ENCODE measurements at places on chromosomes 7 and 10.

GRCh38 chr7:30717181-30717580 lies 34.8 kb upstream of the INMT start:
- DNase-seq = no peak

- no peak for DNase-seq
These were observed 220.6 kb upstream of the FOXK1 start for GRCh38 chr7:4461531-4461930.

DNA sequence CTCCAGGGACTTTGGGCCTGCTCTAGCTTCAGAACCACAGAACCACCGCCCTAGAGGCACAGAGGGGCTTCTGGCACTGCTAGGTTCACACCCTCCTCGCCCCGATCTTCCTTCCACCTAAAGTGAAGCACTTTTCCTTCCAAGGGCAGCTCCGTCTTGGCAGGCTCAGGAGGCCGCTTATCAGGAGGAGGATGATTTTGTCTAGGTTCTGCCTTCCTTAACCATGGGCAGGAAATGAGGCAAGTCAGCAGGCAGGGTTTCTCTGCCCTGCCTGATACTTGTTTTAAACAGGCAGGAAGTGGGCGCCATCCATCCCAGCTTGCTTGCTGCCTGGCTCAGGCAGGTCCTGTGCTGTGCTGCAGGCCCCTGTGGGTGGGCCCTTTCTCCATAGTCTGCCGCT lies 8.3 kb upstream of the ATP6V0E2 start:
- no peak for DNase-seq

DNA sequence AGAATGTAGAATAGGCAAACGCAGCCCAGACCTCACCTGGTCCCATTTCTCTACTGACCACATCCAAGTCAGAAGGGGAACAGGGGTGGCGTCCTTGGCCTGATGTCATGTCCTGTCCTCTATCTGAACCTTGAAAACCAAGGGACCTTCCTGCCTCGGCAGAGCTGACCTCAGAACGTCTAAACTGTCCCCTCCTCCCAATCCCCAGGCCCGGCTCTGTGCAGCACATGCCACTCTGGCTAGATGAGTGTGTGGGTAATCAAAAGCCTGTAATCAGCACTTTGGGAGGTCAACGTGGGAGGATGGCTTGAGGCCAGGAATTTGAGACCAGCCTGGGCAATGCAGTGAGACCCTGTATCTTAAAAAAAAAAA lies 46.5 kb upstream of the ZNF479 start:
- no peak for DNase-seq

DNA sequence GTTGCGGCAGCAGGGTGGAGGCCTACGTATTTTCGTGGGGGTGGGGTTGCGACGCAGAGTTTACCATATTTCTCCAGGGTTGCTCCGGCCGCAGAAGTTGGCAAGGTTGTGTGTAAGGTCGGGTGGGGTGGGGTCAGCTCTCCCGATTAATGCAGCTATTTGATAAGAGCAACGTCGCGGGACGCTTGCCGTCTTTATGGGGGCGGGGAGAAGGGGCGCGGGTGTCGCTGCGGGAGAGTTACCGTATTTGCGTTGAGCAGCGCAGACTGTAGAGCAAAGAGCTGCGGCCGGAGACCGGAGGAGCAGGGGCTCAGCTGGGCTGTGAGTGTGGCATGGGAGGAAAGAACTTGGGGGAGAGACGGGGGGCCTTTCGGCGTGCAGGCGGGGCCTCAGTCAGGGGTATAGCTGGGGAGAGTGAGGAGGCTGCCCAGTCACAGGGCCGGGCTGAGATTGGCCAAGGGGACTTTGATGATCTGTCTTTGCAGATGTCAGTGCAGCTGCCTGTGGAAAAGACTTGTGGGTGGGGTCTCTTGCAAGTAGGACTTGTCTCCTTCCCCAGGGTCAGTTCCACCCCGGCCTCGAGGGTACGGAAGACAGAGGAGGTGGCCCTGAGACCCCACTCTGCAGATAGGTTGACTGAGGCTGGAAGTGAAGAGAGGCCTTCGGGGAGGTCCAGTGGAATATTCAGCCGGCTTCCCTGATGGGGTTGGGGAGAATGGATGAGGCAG lies 26.6 kb downstream of the ZNF775 start:
- DNase-seq = no peak

DNA sequence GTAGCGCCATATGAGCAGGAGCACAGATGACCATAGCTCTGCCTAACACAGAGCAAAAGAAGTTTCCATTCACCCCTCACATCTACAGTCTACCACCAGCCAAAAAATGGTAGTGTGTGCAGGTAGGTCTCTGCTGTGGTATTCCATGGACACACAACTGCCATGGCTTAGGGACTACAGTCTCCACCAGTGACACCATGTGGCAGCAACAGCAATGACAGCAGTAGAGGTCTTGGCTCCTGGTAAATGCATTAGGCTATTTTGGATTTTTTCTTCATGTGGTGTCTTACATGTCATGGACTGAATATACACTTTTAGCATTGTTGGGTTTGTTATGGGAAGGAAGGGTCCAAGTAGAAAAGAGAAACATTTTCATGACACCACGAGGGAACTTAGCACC lies 70.1 kb upstream of the CABCOCO1 start:
- DNase-seq = peak; percentile 48

DNA sequence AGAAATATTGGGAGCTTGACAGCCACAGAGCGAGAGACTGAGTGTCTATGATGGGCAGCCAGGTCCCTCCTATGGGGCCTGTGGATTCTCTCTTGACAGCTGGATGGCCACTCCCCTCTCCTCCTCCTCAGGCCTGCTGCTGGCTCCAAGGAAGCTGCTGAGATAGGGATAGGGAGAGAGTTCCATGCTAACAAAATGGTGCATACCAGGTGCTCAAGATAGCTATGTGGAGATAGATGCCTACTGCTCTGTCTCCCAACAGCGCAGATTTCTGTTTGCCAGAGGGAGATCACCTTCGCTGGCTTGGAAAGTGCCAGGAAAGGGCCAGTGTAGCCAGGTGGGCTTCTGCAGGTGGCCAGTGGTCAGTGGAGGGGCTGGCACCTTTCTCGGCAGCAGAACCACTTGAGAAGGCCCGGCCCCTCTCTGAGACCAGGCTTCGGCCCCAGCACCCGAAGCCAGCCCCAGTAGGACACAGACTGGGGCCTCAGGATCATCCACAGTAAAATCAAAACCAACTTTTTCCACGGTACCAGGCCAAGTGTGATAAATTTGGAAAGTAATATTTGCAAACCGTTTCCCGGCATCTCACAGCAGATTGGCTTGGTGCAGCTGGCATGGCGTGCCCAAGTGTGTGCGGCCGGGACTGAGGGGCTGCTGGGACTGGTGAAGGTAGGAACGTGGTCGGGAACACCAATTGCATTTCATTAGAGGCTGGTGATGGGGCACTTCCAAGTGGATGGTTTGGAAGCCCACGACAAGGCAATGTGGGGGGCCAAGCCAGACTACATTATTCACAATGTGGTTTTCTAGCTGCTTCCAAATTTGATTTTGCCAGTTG lies 139.6 kb downstream of the PTPN20 start:
- no peak for DNase-seq

DNA sequence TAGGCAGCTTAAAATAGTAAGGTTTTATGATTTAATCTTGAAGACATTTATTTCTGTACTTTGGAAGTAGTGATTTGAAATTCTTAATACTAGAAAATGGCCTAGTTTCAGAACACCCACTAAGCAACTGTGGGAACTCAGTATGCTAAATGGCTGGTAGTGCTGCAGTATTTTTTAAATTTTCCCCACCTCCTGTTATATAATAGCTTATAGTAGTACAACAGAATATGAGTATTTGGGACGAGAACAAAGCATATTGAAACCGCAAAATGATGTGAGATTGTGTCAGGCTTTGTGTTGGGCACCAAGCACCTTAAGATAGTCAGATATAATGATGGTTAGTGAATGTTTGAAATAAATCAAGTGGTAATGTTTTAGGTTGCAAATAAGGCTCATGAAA lies 8.1 kb downstream of the SHOC2 start:
- no peak for DNase-seq

GRCh38 chr7:106881984-106882383 lies 16.9 kb downstream of the PIK3CG start:
- no peak for DNase-seq

GRCh38 chr7:90173127-90173844 lies 19.0 kb downstream of the STEAP1 start:
- DNase-seq = no peak

DNA sequence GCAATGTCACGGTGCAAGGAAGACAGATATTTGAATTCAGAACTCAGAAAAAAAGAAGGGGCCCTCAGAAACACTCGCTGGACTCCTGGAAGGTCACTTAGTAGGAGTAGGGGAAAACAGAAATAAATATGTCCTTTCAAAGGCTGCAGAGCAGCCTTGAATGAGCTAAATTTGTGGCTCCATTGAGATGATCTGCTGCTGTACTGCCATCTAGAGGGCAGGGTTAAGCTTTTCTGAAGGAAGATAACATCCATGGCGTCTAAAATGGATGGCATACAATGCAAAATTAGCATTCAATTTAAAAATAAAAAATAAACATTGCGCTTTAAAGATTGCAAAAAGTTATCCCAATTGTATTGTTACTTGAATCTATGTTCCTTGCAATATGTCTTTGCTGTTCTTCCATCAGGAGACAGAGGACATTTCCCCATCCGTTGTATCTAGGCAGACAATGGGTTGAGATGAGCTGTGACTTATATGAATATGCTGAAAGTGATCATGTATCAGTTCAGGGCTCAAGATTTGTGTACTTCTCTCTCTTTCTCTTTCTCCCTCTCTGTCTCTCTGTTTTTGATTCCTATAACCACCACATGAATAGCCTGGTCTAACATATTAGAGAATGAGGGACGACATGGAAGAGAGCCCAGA lies 642.2 kb downstream of the SH2D4B start:
- no peak for DNase-seq

DNA sequence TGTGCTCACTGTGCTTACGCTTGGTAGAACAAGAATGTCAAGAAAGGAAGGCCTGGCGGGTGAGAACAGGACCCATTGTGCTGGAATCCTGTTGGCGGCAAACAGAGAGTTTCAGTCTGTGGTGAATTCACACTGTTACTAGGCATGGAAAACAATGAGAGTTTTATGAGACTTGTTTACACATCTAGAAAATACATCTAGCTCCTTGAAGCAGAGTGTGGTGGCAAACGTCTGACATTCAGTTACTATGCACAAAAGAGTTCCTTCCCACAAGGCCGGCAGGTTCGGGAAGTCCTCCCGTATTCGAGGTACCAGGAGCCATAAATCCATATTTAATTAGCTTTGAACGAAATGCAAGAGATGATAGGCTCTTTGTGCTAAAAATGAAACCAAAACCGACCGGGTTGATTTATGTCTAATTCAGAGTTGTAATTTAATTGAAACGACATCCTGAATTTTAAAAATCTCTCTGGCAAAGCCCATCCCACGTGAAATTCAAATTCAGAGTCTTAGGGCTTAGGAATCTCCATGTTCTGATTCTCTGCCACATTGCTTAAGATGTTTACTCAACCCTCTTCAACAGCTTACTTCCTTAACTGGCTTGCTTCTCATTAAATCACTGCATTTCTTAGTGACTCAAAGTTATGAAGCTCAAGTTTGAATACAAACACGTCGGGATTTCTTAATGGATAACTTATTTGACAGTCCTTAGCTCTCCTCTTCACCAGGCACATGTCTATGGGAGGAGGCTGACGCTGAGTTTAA lies 299.9 kb upstream of the PITRM1 start:
- DNase-seq = no peak

DNA sequence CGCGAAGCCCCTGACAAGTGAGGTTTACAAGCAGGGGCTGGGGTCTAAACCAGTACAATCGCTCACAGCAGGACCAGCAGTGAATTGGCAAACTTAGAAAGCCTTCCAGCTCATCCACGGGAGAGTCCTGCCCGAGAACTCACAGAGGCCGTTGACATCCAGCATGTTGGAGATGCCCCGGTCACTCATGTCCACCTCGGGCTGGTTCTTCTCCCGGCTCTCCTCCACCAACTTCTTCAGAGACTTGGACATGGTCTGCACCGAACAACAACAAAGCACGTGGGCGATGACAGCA lies 447 bp downstream of the RSU1 start:
- DNase-seq = no peak

DNA sequence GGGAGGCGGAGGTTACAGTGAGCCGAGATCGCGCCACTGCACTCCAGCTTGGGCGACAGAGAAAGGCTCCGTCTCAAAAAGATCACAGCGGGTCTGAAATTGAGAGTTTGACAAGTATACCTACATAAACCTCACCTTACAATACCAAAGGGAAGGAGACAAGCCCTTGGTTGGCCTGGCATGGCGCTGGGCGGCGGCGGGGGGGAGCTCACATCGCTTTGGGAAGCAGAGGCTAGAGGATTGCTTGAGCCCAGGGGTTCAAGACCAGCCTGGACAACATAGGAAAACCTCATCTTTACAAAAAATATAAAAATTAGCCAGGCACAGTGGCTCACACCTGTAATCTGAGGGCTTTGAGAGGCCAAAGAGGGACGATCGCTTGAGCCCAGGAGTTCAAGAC lies 1.1 kb upstream of the ARPC1A start:
- DNase-seq = no peak

DNA sequence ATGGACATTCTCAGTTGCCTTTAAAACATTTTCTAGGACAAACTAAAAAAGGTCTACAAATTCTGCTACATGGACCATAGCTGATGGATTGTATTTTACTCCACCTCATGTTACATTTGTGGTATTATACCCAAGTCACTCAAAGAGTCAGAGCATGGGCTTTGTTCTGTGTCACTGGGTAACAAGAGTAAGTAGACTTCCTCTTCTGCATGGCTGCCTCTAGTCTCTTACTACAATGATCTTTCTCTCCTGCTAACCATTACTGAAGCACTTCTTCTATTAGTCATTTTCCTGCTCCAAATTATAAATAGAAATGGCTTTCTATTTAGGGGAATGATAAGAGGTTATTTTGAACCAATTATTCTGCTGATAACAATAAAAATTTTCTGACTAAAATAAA lies 727.4 kb upstream of the NRP1 start:
- DNase-seq = no peak

DNA sequence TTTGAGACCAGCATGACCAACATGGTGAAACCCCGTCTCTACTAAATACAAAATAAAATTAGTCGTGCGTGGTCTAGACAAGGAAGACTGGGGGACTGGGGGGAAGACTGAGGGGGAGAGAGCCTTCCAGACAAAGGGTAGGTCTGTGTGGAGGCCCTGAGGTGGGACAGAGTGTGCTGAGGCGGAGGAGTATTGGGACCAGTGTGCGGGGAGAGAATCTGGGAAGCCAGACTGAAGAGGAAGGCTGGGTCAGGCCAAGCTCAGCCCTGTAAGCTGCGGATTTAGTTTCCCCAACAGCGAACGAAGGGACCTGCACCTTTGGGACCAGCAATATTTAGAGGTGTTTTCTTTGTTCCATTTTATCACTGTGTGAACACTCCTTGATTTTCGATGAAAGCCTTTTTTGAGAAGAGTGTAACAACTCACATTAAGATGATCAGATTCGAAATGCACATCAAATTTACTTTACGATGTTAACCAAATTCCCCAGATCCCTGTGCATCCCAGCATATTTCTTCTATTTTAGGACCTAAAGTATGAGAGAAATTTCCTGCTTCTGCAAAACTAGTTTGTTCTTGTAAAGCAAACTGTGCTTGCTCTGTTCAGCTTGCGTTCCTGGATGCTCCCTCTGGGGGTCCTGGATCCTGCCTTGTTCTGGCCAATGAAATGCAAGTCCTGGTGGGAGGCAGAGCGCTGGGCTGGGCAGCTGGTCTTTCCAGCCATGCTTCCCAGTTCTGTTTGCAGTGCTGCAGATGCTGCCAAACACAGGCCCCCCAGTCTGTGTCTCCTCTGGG lies 39.4 kb downstream of the PLAU start:
- DNase-seq = peak; percentile 64

Data from H1 (cell line).